Fibroblast of lung (primary cell): ENCODE measurements at places on chromosomes 13 and 19. TPM values are rescaled to one million over a fixed set of nuclear protein-coding genes. Genes with fewer than 3 reads are reported as not detected.

- no peak for DNase-seq
- H3K27me3 ChIP-seq, result no peaks in the 10 kb centered on the region
- no peak overlapping the region for H3K4me3 ChIP-seq
- H3K36me3 ChIP-seq, result no peaks in the 10 kb centered on the region
- no peaks in the 10 kb centered on the region for H3K4me1 ChIP-seq
- H3K27ac ChIP-seq, result no peak overlapping the region
Observed at GRCh38 chr13:28464861-28465460, 30.0 kb downstream of the FLT1 start.

GRCh38 chr13:52851137-52851962 lies 2.9 kb upstream of the PCDH8 start:
- peak; percentile 7 for DNase-seq
- no peak overlapping the region for H3K27ac ChIP-seq
- peaks cover 35% of the 10 kb centered on the region for H3K27me3 ChIP-seq
- H3K4me1 ChIP-seq, result no peaks in the 10 kb centered on the region
- H3K4me3 ChIP-seq, result peak overlapping the region; percentile 60

DNA sequence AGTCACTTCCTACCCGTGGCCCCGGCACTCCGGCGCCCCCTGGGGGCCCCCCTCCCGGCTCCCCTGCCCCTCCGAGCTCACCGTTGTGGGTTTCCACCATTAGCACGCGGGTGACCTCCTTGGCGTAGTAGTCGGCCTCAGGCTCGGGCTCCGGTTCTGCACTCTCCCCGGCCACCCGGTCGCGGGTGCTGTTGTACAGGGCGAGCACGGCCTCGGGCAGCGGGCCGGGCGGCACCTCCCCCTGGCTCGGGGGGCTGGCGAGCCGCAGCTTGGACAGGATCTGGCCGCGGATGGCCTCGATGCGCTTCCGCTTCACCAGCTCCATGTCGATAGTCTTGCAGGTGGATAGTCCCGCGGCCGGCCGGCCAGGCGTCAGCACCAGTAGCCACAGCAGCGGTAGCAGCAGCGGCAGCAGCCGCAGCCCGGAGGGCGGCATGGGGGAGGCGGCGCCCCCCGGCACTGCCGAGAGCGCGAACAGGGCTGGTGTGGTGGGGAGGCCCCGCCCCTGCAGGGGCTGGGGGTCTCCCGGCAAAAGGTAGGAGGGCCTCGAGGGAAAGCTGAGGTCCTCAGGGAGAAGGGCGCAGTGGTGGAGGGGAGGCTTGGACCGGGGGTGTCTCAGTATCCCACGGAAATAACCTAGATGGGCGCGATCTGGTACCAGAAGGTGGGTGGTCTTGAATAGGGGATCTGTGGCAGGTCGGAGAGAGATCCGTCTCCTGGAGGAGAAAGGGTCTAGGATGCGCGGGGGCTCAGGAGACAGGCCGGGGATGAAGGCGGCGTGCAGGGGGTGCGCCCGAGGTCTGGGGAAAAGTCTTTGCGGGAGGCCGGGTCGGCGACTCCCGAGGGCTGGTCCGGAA lies 885 bp downstream of the TGFB1 start:
- DNase-seq, result peak; percentile 48
- H3K27ac ChIP-seq, result peak overlapping the region; percentile 67
- H3K4me3 ChIP-seq, result peak overlapping the region; percentile 86
- peaks cover 5% of the 10 kb centered on the region for H3K4me1 ChIP-seq
- no peaks in the 10 kb centered on the region for H3K27me3 ChIP-seq

DNA sequence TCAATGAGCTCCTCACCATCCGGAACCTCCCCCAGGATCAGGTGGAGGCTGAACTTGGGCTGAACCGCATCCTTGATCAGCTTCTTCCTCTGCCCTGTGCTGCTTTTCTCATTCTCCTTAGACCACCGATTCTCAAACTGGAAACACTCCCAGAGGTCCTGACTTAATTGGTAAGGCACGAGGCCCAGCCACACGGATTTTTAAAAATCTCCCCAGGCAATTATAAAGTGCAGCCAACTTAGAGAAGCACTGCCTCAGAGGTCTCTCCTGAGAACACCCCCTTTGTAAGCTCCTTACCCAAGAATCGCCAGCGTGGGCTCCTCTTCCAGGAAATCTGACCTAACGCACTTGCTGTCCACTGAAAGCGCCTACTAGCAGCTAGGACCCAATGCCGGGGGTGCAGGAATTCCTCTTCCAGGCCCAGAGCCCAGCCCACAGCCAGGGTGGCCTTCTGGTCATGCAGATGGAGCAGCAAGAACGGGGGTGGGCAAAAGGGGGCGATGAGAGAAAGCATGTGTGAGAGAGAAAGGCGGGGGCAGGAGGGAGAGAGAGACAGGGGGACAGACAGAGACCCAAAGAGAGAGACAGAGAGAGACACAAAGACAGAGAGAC lies 66.9 kb upstream of the CACNA1A start:
- no peaks in the 10 kb centered on the region for H3K36me3 ChIP-seq
- DNase-seq, result no peak
- H3K27me3 ChIP-seq, result no peaks in the 10 kb centered on the region
- H3K27ac ChIP-seq, result no peak overlapping the region
- H3K4me1 ChIP-seq, result no peaks in the 10 kb centered on the region

DNA sequence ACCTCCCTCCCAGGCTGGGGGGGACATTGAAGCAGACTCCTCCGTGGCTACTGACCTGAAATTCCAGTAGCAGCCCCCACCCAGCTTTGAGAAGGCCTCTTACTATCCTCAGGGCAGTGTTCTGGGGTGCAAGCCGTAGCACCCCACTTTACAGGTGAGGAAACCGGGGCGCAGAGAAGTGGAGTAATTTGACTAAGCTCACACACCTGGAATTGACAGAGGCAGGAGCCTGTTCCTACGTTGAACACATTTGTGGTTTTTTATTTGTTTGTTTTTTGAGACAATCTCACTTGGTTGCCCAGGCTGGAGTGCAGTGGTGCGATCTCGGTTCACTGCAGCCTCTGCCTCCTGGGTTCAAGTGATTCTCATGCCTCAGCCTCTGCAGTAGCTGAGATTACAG lies 14.6 kb upstream of the S1PR4 start:
- no peak overlapping the region for H3K27ac ChIP-seq
- no peaks in the 10 kb centered on the region for H3K36me3 ChIP-seq
- peaks cover 3% of the 10 kb centered on the region for H3K4me1 ChIP-seq
- no peaks in the 10 kb centered on the region for H3K27me3 ChIP-seq
- no peak for DNase-seq

GRCh38 chr13:24215732-24216131 lies 55.2 kb downstream of the SPATA13 start:
- no peaks in the 10 kb centered on the region for H3K36me3 ChIP-seq
- H3K4me1 ChIP-seq, result peaks cover 3% of the 10 kb centered on the region
- H3K27me3 ChIP-seq, result no peaks in the 10 kb centered on the region
- peak; percentile 79 for DNase-seq

DNA sequence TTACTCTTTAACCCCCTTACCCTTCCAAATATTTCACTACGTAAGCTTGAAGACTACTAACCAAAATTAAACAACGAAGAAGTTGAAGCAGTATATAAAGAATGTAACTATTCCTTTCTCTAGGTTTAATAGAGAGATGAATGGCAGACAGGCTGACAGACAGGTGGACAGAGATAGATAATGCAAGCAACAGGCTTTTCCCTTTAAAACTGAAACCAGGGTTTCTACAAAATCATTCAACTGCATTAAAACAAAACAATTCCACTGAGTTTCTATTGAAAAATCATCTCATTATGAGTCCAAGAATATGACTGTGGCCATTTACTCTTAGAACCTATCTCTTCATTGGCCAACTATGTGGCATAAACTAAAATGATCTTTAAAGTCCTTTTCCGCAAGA lies 15.2 kb downstream of the LNX2 start:
- H3K4me1 ChIP-seq, result peaks cover 1% of the 10 kb centered on the region
- H3K4me3 ChIP-seq, result no peak overlapping the region
- H3K36me3 ChIP-seq, result no peaks in the 10 kb centered on the region
- H3K27me3 ChIP-seq, result no peaks in the 10 kb centered on the region
- H3K27ac ChIP-seq, result no peak overlapping the region

GRCh38 chr13:84136582-84136981 lies 254.3 kb upstream of the SLITRK1 start:
- no peaks in the 10 kb centered on the region for H3K36me3 ChIP-seq
- no peak overlapping the region for H3K4me3 ChIP-seq
- H3K27ac ChIP-seq, result no peak overlapping the region
- DNase-seq, result no peak

DNA sequence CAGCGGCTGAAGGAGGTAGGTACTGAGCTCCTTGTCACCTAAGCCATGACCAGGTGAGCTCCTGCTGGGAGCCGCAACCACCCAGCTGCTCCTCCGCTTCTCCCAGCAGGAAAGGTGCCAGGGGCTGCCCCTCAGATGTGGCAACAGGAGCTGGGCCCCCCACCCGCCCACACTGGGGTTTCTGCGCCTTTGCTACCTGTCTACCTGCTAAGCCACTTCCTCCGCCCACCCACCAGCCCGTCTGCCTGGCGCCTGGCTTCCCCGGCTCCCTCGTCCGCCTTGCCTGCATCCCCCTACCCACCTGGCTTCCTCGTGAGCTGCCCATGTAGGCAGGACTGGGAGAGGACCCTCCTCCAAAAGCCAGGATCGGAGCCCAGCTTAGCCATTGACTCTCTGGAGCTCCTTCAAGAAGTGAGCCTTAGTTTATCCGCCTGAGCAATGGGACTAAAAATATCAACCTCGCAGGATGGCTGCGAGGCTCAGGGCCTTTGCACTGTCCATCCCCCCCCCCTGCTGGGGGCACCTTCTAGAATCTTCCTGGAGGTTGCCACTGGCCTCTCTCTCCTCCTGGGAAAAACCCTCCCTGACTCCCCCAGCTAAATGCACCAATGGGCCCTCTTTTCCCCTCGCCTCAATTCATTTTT lies 55.8 kb upstream of the KLF2 start:
- H3K4me3 ChIP-seq, result no peak overlapping the region
- DNase-seq, result no peak
- H3K4me1 ChIP-seq, result no peaks in the 10 kb centered on the region
- no peak overlapping the region for H3K27ac ChIP-seq
- H3K36me3 ChIP-seq, result no peaks in the 10 kb centered on the region

DNA sequence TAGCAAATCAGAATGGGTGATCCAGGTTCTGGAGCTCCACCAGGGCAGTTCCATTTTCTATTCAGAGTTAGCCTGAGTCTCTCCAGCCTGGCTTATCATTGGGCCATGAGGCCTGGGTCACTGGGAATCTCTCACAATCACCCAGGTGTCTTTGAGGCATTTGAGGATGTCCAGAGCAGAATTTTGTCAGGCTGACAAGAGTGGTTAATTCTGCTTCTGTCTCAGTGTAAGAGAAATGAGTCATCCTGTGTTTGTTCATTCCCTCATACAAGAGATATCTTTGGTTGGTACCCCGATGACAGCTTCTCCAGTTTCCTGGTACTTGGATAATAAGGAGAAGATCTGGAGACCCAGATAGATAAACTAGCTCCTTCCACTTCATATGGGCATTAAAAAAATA lies 10.4 kb downstream of the ZNF93 start:
- DNase-seq, result peak; percentile 63
- H3K27me3 ChIP-seq, result no peaks in the 10 kb centered on the region
- no peaks in the 10 kb centered on the region for H3K4me1 ChIP-seq

GRCh38 chr19:328025-328505 lies 16.5 kb downstream of the MIER2 start:
- H3K27me3 ChIP-seq, result no peaks in the 10 kb centered on the region
- no peak overlapping the region for H3K4me3 ChIP-seq

GRCh38 chr19:12648088-12648487 lies 18.5 kb downstream of the MAN2B1 start:
- H3K27me3 ChIP-seq, result no peaks in the 10 kb centered on the region
- H3K27ac ChIP-seq, result no peak overlapping the region
- H3K4me1 ChIP-seq, result no peaks in the 10 kb centered on the region
- no peaks in the 10 kb centered on the region for H3K36me3 ChIP-seq
- DNase-seq, result no peak
- peak overlapping the region; percentile 14 for H3K4me3 ChIP-seq

- H3K27ac ChIP-seq, result peak overlapping the region; percentile 23
- DNase-seq, result peak; percentile 79
- H3K4me3 ChIP-seq, result no peak overlapping the region
- peaks cover 3% of the 10 kb centered on the region for H3K4me1 ChIP-seq
- no peaks in the 10 kb centered on the region for H3K36me3 ChIP-seq
Observed at GRCh38 chr13:23488442-23488841, 54.9 kb upstream of the SACS start.

DNA sequence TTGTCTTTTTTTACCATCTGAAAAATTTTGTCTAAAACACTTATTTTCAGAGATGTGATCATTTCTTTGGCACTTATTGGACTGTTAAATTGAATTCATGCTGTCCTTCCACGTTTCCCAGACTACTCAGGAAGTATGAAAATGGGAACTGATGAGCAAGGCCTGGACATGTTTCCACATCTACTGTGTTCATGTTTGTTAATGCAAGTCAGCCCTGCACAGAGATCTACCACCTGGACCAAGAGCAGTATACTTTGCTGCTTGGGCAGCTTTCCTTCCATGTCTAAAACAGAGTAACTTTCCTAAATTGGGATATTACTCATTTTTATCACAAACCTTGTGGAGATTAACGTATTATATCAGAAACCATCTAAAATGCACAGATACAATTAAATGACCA lies 687.4 kb downstream of the DIAPH3 start:
- DNase-seq, result no peak
- no peaks in the 10 kb centered on the region for H3K27me3 ChIP-seq
- no peak overlapping the region for H3K27ac ChIP-seq
- H3K36me3 ChIP-seq, result no peaks in the 10 kb centered on the region

- no peaks in the 10 kb centered on the region for H3K27me3 ChIP-seq
- H3K27ac ChIP-seq, result no peak overlapping the region
- H3K4me3 ChIP-seq, result no peak overlapping the region
Observed at GRCh38 chr13:77774181-77774580, 76.7 kb downstream of the SLAIN1 start.

GRCh38 chr13:23753458-23753857 lies 135.7 kb downstream of the MIPEP start:
- H3K27ac ChIP-seq, result peak overlapping the region; percentile 37
- H3K4me1 ChIP-seq, result peaks cover 21% of the 10 kb centered on the region

DNA sequence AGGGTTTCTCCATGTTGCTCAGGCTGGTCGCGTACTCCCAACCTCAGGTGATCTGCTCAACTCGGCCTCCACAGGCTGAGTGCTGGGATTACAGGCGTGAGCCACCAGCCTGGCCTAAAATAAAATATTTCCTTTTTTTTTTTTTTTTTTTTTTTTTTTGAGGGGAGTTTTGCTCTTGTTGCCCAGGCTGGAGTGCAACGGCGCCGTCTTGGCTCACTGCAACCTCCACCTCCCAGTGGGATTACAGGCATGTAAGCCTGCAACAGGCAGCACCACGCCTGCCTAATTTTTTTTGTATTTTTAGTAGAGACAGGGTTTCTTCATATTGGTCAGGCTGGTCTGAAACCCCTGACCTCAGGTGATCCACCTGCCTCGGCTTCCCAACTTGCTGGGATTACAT lies 4.9 kb downstream of the ZNF506 start:
- no peak for DNase-seq
- no peaks in the 10 kb centered on the region for H3K4me1 ChIP-seq
- no peak overlapping the region for H3K27ac ChIP-seq
- H3K27me3 ChIP-seq, result no peaks in the 10 kb centered on the region
- H3K4me3 ChIP-seq, result no peak overlapping the region
- H3K36me3 ChIP-seq, result peaks cover 1% of the 10 kb centered on the region

Gene ACER1
- total RNA-seq, result not detected in 2 replicates

Gene TBCB
- total RNA-seq, result 173 and 249 TPM in 2 replicates

Gene PODNL1
- total RNA-seq, result 1.0 and 2.1 TPM in 2 replicates
